ENCODE measurements at places on chromosomes 16 and 17.

DNA sequence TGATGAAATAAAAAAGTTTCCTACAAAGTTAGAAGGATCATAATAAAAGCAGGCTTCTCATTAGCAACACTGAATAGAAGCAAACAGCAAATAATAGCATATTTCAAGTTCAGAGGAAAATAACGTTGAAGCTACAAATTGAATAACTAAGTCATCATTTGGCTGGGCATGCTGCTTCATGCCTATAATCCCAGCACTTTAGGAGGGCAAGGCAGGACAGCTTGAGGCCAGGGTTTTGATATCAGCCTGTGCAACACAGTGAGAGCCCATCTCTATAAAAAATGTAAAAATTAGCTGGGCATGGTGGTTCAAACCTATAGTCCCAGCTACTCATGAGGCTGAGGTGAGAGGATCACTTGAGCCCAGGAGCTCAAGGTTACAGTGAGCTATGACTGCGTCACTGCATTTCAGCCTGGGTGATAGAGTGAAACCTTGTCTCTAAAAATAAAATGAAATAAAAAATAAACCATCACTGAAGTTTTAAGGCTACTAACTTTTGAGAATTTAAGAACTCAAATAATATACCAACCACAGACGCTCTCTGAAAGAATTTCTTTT is 25.5 kb downstream of the NCOR1 start:
- DNase-seq: no peak

- no peak for DNase-seq
These were observed 29.8 kb upstream of the LCMT1 start for GRCh38 chr16:25081702-25082101.

DNA sequence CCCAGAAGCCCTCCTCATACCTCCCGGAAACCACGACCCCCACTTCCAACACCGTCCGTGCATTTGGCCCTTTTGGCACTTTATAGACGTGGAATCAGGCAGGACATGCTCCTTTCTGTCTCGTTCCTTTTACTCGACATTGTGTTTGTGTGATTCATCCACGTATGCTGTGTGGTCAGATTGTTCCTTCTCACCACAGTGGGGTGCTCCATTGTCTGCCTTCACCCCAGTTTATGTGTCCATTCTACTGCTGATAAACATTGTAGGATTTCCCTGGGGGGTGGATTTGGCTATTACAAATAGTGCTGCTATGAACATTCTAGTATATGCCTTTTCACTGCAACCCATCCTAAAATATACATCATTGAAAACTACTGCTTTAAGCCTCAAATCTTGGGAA is 28.9 kb upstream of the RPH3AL start:
- DNase-seq: no peak

DNA sequence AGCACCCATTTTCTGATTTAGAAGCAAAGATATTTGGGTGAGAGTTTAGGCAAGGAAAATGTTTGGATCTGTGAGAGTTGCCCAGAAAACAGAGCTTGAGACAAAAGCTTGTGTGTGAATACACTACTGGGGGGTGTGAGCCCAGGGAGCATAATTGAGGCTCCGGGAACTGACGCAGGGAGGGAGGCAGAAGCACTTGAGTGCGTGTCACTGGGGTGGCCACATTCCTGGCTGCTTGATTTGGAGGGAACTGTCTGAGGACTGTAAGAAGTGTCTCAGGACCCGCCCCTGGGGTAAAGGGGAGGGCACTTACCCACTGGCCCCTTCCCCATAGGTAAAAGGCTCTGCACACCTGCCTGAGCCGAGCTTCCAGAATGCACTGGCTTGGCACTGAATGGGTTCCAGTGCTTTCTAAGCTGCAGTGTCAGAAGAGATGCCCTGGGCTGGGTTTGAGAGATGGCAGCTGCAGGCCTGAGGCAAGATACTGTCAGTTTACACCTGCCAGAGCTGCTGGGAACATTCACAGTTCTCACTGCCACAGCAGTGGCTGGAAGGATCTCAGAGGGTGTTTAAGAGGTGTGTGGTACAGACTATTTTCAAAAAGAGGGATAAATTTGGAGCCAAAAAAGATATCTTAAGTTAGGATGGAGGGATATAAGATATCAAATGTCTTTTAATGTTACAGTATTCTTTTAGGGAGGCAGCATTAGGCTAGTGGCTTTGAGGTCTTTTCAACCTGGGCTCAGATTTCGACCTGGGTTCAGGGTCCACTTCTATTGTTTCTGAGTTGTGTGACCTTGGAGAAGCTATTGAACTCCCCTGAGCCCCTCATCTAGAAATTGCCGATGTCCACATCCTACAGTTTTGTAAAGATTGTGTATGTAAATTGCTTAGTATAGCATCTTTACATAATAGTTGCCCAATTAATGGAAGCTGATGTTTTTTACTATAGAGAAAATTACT is 6.9 kb upstream of the TEX2 start:
- DNase-seq: no peak

DNA sequence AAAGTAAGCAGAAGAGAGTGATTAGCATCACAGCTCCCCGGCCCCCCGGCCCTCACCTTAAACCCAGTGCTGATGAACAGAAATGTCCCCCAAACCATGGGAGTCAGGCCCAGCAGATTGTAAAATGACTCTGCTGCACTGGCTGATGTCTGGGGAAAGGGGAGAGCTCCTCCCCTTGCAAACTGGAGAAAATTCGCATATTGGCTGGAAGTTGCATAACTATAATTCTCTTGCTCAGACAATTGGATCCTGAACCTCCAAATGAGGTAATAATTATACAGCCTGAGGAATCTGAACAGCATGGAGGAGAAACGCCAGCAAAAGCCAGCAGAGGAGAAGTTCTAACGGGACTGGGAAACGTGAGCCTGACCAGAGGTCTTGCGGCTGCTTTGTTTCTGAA is 109.7 kb downstream of the C16orf95 start:
- no peak for DNase-seq

DNA sequence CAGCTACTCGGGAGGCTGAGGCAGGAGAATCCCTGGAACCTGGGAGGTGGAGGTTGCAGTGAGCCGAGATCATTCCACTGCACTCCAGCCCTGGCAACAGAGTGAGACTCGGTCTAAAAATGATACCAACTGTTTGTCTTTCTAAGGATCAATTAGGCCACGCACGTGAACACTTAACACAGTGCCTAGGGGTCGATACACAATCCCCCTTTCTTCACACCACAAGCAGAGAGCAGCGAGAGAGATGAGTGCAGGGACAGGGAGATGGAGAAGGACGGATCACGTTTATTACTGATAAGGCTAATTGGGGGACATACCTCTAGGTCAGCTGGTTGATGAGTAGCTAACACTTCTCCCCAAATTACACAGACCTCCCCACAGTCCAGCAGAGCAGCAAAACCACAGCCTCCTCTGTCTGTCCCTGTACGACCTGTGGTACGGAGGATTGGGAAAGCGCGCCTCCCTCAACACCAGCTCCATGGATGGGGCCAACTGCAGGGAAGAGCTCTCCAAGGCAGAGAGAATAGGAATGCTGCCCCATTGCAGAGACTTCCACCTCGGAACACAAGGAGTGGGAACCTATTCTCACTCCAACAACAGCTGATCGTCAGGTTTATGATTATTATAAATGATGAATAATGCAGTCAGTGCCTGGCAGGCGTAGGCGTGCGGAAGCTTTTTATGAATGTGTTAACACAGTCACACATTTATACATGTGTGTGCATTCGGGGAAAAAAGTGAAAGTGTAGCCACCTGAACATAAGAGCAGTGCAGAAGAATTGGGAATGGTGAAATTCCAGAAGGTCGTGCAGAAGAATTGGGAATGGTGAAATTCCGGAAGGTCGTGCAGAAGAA is 155.1 kb downstream of the C16orf95 start:
- no peak for DNase-seq

- DNase-seq: no peak
These were observed 1183.6 kb downstream of the CDH8 start for GRCh38 chr16:60852635-60853034.

GRCh38 chr17:64234961-64235360 is 28.1 kb downstream of the TEX2 start:
- DNase-seq: no peak

Measured in heart left ventricle (tissue), 16 donors.